ENCODE measurements at places on chromosomes 12 and 14.

DNA sequence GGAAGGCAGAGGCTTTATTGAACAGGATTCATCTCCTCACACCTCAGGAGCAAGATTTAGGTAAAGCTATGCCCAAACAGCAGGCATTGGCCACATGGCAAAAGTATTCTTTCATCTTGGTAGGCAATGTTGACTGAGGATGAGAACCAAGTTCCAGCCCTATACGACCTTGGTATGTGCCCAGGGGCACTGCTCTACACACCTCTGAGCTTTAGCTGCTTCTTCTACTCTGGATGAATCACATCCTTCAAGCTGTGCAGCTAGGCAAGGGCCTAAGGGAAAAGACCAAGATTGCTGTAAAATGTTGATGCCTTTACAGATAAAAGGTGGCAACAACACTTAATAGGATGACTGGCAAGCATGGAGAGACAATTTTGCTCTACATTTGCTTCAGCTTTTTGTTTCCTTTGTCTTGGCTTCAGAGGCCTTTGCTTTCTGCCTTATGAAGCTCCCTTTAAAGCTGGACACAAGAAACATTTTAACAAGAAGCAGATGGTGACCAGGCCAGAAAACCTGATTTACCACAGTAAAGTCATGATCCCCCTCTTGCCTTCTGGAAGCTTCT lies 183.3 kb upstream of the KITLG start:
- no peak for DNase-seq

- no peak for DNase-seq
Measured at GRCh38 chr12:59425798-59426197, 170.0 kb upstream of the SLC16A7 start.

DNA sequence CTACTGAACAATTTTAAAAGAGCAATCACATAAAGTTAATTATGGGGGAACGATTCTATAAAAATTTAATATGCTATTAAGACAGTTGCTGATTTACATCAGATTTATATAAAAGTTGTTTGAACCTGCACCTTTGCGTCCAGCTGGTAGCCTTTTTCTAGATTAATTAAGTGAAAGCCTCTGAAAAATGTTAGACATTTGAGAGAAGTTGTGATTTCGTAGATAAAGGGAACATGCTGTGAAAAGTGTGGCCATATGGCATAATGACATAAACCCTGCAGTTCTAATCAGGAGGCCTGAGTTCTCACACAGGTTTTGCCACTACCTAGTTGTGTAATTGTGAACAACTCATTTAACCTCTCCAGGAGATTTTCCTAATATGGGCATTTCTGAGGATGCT lies 187.2 kb downstream of the TMTC2 start:
- no peak for DNase-seq

DNA sequence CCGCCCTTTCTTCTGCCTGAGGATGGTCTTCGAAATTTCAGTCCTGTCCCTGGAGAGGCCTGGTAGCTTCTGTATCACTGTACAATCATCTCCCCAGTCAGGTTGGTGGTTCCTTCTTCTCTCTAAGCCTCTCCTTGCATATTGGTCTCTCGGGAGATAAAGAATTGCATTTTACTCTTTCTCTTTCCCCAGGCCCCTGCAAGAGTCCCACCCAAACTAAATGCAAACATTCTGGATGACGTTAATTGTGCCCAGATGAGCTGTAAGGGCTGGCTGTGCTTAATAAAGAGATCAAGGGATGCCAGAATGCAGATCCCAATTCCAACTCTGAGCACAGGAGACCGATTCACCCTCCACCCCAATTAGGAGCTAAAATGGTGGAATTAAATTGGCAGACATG lies 835.4 kb upstream of the TMEM132C start:
- DNase-seq = no peak

GRCh38 chr12:91717804-91718203 lies 427.8 kb downstream of the BTG1 start:
- DNase-seq = no peak

GRCh38 chr14:38253676-38254075 lies 2.2 kb downstream of the CLEC14A start:
- DNase-seq = no peak

DNA sequence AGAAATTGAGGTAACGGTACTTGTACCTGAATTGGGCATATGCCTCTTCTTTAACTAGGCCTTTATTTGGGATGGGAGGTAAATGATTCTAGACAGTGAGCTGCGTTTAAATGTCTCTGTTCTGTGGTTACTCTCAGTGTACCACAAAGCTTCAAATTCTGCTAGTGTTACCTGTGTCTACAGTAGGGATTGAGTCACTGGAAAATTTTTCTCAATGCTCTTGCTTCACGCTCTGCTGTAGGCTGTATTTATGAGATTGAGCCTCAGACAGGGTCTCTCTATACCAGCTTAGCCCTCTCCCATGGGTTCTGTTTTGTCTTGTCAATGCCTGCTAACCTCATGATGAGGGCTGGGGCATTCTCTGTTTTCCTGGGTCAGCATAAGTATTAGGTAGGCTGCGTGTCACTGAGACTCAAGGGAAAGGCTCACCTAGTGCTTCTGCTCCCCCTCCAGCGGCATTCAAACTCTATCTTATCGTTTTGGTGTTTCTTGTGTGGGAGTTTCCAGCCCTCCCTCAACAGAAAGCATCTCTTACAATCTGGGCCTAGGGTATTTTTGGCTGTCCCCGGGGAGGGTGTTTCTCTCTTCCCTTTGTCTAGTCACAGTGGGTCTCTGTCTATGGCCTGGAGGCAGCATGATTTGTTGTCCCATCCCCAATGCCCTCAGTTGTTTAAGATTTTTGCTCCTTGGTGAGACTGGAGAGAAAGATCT lies 285.8 kb downstream of the ADGRD1 start:
- no peak for DNase-seq

- no peak for DNase-seq
Measured at GRCh38 chr14:24595073-24595808, 14.2 kb downstream of the GZMH start.

DNA sequence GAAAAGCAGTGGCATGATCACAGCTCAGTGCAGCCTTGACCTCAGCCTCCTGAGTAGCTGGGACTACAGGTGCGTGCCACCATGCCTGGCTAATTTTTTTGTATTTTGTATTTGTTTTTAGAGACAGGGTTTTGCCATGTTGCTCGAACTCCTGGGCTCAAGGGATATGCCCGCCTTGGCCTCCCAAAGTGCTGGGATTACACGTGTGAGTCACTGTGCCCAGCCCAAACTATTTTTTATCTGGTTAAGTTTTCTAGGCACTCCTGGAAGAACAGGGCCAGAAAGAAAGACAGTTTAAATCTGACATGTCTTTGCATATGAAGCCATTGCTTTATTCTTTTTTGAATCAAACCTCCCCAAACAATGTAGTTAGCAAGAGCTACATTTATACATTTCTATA lies 27.5 kb upstream of the PTGR2 start:
- DNase-seq = no peak

GRCh38 chr12:115570069-115570777 lies 707.3 kb downstream of the MED13L start:
- no peak for DNase-seq

DNA sequence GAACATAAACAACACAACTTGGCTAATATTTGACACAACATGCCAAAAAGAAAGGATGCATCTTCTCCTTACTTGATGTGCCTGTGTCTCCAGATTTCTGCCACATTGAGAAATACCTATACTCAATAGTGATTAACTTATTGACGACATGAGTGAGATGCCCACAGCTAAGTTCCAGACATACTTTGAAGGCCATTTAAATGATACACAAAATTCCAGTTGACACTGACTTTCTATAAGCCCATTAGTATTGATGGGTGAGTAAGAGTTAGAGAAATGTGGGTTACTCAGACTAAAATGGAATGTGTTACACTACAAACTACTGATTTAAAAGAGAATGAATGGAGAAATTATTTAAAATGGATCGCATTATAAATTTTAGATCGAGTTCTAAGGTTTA lies 838.2 kb upstream of the MGAT4C start:
- DNase-seq = no peak

GRCh38 chr12:97075934-97076630 lies 169.0 kb downstream of the NEDD1 start:
- DNase-seq = no peak

DNA sequence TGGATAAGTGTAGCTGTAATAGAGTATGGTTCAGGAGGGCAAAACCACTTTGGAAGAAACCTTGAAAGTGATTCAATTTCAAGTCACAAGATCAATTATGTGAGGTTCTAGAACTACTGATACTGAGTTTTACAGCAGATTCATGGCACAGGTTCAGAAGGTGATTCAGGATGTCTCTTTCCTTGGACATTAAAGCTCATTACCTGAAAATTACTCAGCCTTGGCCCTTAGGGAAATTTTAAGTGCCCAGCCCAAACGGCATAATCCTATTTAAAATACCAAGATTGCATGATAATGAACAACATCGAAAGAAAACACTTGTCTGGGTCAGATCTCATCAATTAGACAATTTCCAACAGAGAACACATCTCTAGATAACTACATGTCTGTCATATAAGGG lies 70.2 kb upstream of the SLC38A2 start:
- DNase-seq = no peak

- no peak for DNase-seq
Measured at GRCh38 chr14:37045340-37046061, 126.9 kb downstream of the SLC25A21 start.
